ENCODE measurements at places on chromosomes 11 and 22.
A peak's percentile ranks its signal among the peaks of the same experiment; 100 is the strongest.

DNA sequence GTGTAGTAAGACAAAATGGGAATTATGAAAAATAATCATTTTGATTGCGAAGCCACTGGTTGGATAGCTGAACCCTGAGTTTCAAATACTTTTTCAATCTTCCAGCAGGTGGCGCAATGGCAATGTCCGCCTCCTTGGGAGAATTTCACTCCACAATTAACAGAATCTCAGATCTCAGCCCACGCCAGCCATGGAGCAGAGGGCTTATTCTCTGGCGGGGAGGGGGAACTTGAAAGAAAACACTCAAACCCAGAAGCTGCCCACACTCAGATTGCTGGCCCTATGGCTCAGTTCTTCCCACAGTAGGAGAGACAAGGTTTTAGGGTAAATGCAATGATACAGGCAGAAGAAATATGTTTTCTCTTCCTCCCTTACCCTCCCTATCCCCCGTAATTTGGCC, 38.7 kb upstream of the RCN1 start:
- DNase-seq, result peak; percentile 35

DNA sequence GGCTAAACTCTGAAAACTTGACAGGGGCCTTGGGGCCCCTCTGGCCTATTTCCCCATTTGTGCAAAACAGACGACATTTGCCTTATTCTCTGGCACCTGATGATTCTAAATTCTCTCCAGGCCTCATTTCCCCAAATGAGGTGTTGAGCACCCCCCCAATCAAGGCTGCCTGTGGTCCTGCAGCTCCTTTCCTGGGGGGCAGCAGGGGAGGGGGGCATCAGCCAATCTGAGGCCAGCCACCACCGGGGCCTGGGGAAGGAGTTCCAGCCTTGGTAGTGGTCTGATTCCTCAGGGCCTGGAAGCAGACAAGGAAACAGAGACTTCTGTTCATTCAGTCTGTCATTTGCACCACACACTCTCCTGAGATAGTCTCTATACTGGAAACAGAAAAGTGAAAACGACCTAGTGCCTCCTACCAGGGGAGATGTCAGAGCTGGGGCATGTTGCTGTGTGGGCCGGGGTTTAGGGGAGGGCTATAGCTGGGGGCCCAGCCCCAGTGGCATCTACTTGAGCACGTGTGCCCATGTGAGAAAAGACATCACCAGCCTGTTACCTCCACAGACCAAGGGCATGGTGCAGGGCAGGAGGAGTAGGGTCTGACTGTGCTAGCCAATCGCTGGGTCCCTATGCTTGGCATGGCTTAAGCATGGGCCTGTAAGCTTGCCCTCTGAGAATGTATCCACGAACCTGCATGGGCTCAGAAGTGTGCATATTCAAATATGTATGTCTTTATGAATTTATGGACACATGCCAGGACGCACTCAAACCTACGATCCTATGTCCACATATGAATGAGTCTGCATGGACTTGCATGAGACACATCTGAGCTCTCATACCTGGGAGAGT, 1.8 kb upstream of the TPBGL start:
- DNase-seq, result no peak

DNA sequence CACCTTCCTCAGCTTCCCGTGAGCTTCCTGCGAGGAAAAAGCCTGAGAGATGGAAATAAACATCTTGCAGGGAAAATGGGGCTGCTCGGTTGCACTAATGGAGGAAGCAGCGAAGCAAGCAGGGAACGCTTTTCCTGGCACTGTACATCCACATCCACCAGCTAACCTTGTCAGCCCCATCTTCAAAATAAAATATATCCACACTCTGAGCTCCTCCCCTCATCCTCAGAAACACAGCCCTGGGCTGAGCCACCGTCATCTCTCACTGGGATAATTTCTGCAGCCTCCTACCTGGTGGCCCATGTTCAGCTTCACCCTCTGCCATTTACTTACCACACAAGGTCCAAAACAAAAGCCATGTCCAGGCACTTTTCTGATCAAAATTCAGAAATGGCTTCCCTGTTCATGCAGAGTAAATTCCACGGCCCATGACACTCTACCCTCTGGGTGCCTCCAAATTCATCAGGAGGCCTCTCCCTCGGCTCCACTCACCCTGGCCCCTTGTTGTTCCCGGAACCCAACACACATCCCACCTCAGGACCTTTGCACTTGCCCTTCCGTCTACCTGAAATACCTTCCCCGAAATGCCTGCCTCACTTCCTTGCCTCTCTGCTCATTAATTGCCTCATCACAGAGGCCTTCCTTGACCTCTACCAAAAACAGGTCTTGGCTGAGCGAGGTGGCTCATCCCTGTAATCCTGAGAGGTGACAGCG, 13.0 kb downstream of the C11orf86 start:
- DNase-seq, result no peak

- DNase-seq, result no peak
Observed at GRCh38 chr11:68734111-68734510, 17.2 kb downstream of the TESMIN start.

DNA sequence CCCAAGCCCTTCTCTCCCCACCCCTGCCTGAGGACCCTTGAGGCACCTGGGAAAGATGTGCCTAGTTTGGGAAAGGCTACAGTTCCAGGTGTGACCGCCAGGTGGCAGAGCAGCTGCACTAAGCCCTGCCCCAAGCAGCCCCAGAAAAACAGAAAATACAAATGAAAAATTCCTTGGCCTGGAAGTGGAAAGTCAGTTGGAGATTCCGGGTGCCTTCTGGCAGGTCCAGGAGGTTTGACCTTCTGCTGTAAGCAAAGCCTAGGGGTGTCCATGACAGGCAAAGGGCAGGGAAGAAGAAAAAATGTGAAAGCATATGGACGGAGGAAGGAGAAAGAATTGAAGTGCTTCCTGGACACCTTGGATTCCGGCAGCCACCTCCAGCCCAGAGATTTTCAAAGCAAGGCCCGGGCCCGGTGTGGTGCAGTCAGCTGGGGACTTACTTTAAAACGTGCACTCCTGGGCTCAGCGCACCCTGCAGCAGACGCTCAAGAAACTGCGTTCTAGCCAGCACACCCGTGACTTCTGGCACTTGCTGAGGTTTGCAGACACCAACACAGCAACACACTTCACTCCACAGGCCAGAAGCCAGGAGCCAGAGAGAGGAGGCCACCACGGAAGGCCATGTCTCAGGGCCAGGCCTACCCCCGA, 37.3 kb upstream of the SLC22A12 start:
- DNase-seq, result no peak

- DNase-seq, result no peak
Observed at GRCh38 chr22:49237703-49238102, 590.0 kb downstream of the BRD1 start.

DNA sequence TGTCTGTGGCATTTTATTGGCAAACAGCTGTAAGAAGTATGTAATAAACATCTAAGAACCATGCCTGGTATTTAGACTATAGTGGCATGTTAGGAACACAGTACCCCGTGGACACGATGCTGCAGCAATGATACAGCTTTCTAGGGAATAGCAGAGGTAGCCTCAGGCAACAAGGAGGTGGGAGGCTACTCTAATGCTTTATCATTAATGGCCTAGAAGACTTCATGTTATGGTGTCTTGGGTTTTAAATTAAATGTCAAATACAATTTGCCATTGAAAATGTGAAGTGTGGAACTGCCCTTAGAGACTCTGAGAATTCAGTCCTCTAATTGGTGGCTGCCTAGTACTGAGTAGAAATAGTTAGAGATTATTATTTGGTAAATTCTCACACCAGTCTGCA, 516.9 kb downstream of the CNTN5 start:
- no peak for DNase-seq
